ENCODE measurements at places on chromosomes 5 and 9. TPM values are rescaled to one million over a fixed set of nuclear protein-coding genes. Genes with fewer than 3 reads are reported as not detected.

The TMEM174 gene
- total RNA-seq, result not detected

The KCNMB1 gene
- not detected for total RNA-seq

The APBA1 gene
- not detected for total RNA-seq

The SLC6A7 gene
- total RNA-seq, result not detected

The ALDH1B1 gene
- 5.8 TPM for total RNA-seq

The OR13F1 gene
- total RNA-seq, result not detected

The PRKACG gene
- total RNA-seq, result not detected

The COL5A1 gene
- 15.9 TPM for total RNA-seq

The MYOT gene
- not detected for total RNA-seq

The CSNK1A1 gene
- 189 TPM for total RNA-seq

Measured in OCI-LY7 (cell line).